ENCODE measurements at places on chromosomes 7 and 10.

- no peaks in the 10 kb centered on the region for H3K4me1 ChIP-seq
- H3K4me3 ChIP-seq: no peak overlapping the region
- H3K27me3 ChIP-seq: no peaks in the 10 kb centered on the region
- no peak for DNase-seq
- H3K36me3 ChIP-seq: no peaks in the 10 kb centered on the region
These were observed 33.2 kb downstream of the GNAT3 start for GRCh38 chr7:80478683-80479082.

DNA sequence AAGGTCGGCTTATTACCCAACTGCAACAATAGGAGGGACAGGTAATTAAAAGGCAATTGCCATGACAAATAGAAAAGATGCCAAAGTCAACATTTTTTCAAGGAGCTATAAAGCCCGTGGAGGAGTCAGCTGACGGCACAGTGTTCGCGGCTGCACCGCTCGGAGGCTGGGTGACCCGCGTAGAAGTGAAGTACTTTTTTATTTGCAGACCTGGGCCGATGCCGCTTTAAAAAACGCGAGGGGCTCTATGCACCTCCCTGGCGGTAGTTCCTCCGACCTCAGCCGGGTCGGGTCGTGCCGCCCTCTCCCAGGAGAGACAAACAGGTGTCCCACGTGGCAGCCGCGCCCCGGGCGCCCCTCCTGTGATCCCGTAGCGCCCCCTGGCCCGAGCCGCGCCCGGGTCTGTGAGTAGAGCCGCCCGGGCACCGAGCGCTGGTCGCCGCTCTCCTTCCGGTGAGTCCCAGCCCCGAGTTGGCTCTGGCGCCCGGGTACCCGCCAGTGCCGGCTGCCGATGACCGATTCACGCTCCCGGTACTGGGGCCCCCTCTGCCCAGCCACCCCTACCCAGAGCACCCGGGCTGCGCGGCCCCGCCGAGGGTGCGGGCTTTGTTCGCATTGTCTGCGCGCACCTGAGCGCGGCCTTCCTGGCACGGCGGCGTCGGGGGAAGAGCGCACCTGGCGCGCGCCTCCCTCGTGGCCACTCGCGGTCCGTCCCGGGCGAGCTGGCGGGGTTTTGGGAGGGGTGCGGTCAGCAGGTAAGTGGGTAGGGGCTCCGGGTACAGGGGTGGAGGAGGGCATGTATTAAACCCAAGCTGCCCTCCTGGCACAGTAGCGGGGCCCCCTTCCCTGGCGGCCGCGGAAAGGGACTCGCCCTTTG lies at the start of gene VWA2:
VWA2 (plus strand) TSS at position 138 of the 877 bp plus-strand sequence. CDS start 9,460 bp downstream, outside the sequence.
- H3K4me3 ChIP-seq: peak within 1 kb of the TSS; percentile 34
- DNase-seq: peak; percentile 58
- H3K27me3 ChIP-seq: peaks cover 86% of the 10 kb centered on the region
- peaks cover 4% of the 10 kb centered on the region for H3K4me1 ChIP-seq
- H3K27ac ChIP-seq: no peak within 1 kb of the TSS

DNA sequence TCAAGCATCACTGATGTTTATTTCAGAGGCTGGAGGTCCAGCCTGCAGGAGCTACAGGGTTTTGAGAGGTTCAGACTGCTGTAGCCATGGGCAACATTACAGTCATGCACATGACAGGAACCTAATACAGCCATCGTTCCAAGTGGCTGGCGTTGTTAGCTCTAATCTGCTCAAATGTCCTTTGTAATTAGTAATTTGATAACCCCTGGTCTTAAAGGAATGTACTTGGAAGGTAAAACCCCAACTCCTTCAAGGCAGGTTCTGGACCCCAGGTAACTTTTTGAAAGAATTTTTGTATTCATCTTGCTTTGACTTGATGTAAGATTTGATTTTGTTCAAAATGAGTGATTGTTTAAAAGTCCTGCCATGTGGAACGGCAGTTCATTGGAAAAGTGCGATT lies 34.7 kb upstream of the FOXI2 start:
- no peak for DNase-seq
- H3K4me3 ChIP-seq: no peak overlapping the region
- H3K27ac ChIP-seq: no peak overlapping the region
- no peaks in the 10 kb centered on the region for H3K36me3 ChIP-seq
- H3K27me3 ChIP-seq: no peaks in the 10 kb centered on the region
- H3K4me1 ChIP-seq: no peaks in the 10 kb centered on the region

- no peaks in the 10 kb centered on the region for H3K27me3 ChIP-seq
- H3K36me3 ChIP-seq: no peaks in the 10 kb centered on the region
- H3K4me3 ChIP-seq: no peak overlapping the region
These were observed 427.9 kb upstream of the CELF2 start for GRCh38 chr10:10589540-10590303.

GRCh38 chr10:59508296-59508695 lies 145.9 kb upstream of the FAM13C start:
- no peak for DNase-seq
- no peaks in the 10 kb centered on the region for H3K27me3 ChIP-seq
- no peak overlapping the region for H3K4me3 ChIP-seq
- H3K27ac ChIP-seq: no peak overlapping the region
- H3K4me1 ChIP-seq: no peaks in the 10 kb centered on the region

- H3K4me3 ChIP-seq: no peak overlapping the region
- no peaks in the 10 kb centered on the region for H3K4me1 ChIP-seq
- H3K27me3 ChIP-seq: no peaks in the 10 kb centered on the region
- no peak overlapping the region for H3K27ac ChIP-seq
These were observed 33.5 kb downstream of the PROSER2 start for GRCh38 chr10:11856678-11857077.

DNA sequence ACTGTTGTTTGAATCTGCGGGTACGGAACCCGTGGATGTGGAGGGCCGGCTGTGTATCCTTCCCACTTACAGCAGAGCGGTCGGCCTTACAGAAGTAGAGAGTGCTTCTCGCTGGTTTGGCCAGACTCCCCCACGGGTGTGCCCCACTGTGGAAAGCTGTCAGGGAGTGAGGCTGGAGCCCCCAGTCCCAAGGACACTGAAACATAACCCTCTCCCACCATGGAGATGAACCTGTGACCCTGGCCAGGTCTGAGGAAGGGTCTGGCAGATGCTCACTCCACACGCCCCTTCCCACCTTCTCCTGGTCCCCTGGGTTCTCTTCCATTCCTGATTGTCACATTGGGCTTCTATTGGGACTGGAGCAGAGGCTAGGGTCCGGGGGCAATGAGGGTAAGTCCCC lies 39.6 kb downstream of the TSPAN15 start:
- H3K4me3 ChIP-seq: no peak overlapping the region
- no peaks in the 10 kb centered on the region for H3K4me1 ChIP-seq
- no peak for DNase-seq
- H3K27me3 ChIP-seq: no peaks in the 10 kb centered on the region

- no peak overlapping the region for H3K4me3 ChIP-seq
- peaks cover 3% of the 10 kb centered on the region for H3K4me1 ChIP-seq
- no peak overlapping the region for H3K27ac ChIP-seq
- DNase-seq: no peak
- no peaks in the 10 kb centered on the region for H3K27me3 ChIP-seq
- no peaks in the 10 kb centered on the region for H3K36me3 ChIP-seq
These were observed 479.7 kb downstream of the RPS24 start for GRCh38 chr10:78513330-78513729.

DNA sequence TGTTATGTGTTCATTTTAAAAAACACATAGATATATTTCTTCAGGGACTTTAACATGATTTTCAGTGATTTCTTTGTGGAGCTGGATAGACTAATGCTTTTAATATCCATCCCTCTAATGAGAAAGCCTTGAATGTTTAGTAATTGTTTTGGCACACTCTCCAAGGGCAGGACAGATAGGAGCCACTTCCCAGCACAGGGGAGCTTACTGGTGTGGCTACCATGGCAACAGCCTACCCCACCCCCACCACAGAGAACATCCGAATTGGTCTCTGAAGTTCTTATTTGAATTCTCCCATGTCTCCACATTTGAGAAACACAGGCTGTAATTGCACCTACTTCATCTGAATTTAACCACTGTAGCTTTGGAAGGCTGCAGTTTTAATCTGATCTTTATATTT lies 87.7 kb downstream of the PRKG1 start:
- no peaks in the 10 kb centered on the region for H3K27me3 ChIP-seq
- H3K4me3 ChIP-seq: no peak overlapping the region
- H3K4me1 ChIP-seq: no peaks in the 10 kb centered on the region

GRCh38 chr10:70319183-70319582 lies 35.4 kb upstream of the NPFFR1 start:
- H3K27ac ChIP-seq: no peak overlapping the region
- no peak overlapping the region for H3K4me3 ChIP-seq
- peaks cover 2% of the 10 kb centered on the region for H3K27me3 ChIP-seq
- DNase-seq: no peak

- H3K27me3 ChIP-seq: no peaks in the 10 kb centered on the region
- no peak overlapping the region for H3K27ac ChIP-seq
- no peaks in the 10 kb centered on the region for H3K4me1 ChIP-seq
- DNase-seq: no peak
- no peak overlapping the region for H3K4me3 ChIP-seq
- H3K36me3 ChIP-seq: no peaks in the 10 kb centered on the region
These were observed 52.0 kb downstream of the ZRANB1 start for GRCh38 chr10:124993736-124994451.

GRCh38 chr7:69211739-69212138 lies 386.5 kb upstream of the AUTS2 start:
- no peaks in the 10 kb centered on the region for H3K36me3 ChIP-seq
- H3K27ac ChIP-seq: no peak overlapping the region
- H3K4me3 ChIP-seq: no peak overlapping the region

- H3K27ac ChIP-seq: no peak overlapping the region
- no peaks in the 10 kb centered on the region for H3K27me3 ChIP-seq
- peak; percentile 61 for DNase-seq
- H3K4me1 ChIP-seq: no peaks in the 10 kb centered on the region
These were observed 36.2 kb upstream of the GTF2IRD1 start for GRCh38 chr7:74417419-74417971.

- no peaks in the 10 kb centered on the region for H3K4me1 ChIP-seq
- no peak overlapping the region for H3K27ac ChIP-seq
- H3K36me3 ChIP-seq: peaks cover 76% of the 10 kb centered on the region
- H3K4me3 ChIP-seq: no peak overlapping the region
- H3K27me3 ChIP-seq: no peaks in the 10 kb centered on the region
- DNase-seq: no peak
These were observed 15.2 kb downstream of the BRAT1 start for GRCh38 chr7:2540133-2540532.

DNA sequence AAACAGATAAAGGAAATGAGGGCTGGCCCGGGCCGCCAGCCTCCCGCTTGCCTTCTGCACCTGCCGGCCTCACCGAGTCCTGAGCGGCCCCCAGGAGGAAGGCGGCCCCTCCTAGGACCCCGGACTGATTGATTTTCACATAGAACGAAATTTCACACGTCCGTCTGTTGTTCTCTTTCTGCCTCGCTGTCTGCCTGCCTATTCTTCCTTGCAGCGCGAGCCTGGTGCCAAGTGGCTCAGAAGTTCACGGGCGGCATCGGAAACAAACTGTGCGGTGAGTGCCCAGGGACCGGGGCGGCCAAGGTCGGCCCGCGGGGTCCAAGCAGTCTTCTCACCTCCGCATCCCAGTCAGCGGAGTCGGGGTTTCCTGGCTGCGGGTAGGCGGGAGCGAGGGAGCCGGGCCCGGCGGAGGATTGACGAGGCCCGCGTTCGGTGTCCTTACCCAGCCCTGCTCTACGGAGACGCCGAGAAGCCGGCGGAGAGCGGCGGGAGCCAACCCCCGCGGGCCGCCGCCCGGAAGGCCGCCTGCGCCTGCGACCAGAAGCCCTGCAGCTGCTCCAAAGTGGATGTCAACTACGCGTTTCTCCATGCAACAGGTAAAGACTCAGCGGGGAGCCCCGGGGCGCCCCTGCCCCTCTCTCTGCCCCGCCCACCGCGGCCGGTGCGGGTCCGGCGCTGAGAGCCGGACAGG lies 967 bp downstream of the GAD2 start:
- H3K4me3 ChIP-seq: no peak overlapping the region
- H3K27me3 ChIP-seq: peaks cover 100% of the 10 kb centered on the region
- no peak for DNase-seq
- no peaks in the 10 kb centered on the region for H3K36me3 ChIP-seq
- H3K4me1 ChIP-seq: peaks cover 4% of the 10 kb centered on the region

DNA sequence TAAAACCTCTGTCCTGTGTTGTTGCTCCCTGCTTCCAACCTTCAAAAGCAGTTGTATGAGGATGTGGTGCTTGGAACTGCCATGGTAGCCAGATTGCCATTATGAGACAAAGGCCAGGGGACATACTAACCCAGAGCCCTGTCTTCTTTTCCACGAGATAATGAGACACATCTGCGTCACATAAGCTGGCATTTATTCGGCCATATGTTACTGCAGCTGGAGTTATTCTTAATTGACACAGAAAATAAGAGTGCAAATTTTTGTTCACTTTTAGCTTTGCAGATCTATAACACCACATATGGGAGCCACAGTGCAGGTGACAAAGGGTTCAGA lies 15.5 kb upstream of the PDLIM1 start:
- no peak overlapping the region for H3K27ac ChIP-seq
- H3K4me1 ChIP-seq: peaks cover 26% of the 10 kb centered on the region
- H3K27me3 ChIP-seq: no peaks in the 10 kb centered on the region
- H3K4me3 ChIP-seq: no peak overlapping the region

DNA sequence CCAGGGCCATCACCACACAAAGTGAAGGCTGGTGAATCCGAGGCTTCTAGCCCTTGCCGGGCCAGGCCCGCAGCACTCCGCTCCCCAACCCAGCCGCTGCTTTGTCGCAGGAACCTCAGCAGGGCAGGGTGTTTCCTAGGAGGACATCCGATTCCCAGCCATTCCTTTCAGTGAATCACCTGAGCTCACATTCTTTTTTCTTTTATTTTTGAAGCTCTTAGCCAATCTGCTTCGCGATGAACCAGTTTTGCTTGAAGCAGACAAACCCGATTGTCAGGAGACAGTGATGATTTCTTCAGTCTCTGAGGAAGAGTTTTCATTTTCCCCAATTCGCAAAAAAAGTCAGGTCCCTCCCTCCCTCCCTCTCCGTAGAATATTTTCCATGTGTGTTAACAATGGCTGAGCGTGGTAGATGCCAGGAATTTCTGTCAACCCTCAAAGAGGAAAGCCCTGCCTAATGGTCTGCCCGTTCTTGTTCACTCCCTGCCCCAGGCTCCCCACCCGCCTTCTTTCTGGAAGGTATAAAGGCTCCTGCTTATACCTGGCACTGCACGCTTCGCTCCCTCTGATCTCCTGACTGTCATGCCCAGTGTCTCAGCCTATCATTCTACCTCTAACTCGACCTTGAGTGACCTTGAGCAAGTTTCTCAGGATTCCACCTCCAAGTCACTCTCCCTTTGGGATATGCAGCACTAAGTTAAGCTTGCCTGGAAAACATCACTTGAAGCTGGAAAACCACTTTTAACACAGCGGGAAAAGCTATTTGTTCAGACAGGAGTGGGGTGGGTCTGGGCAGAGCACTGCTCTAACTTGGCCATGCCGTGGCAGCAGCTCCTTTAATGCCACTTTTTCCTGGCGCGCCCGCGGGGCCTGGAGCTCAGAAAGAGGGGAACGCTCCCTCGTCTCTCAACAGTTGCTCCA lies 35.1 kb downstream of the EGFR start:
- no peak overlapping the region for H3K27ac ChIP-seq
- H3K36me3 ChIP-seq: no peaks in the 10 kb centered on the region
- H3K27me3 ChIP-seq: no peaks in the 10 kb centered on the region
- no peak overlapping the region for H3K4me3 ChIP-seq

DNA sequence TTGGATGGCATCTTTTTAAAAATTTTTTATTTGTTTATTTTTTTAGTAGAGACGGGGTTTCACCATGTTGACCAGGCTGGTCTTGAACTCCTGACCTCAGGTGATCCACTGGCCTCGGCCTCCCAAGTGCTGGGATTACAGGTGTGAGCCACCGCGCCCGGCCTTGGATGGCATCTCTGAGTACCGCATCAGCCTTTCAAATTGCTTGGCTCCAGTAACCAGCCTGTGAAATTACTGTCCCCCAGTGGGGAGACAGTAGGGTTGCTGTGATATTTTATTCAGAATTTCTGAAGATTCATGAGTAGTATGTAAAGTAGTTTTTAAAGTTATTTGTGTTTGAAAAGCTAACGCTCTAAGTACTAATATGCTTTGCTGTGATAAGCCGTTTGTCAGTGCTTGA lies 1.2 kb downstream of the NUB1 start:
- peaks cover 6% of the 10 kb centered on the region for H3K4me1 ChIP-seq
- no peaks in the 10 kb centered on the region for H3K27me3 ChIP-seq
- H3K4me3 ChIP-seq: peak overlapping the region; percentile 89
- DNase-seq: no peak
- peaks cover 31% of the 10 kb centered on the region for H3K36me3 ChIP-seq
- no peak overlapping the region for H3K27ac ChIP-seq
